ENCODE measurements at places on chromosomes 11 and 22.

DNA sequence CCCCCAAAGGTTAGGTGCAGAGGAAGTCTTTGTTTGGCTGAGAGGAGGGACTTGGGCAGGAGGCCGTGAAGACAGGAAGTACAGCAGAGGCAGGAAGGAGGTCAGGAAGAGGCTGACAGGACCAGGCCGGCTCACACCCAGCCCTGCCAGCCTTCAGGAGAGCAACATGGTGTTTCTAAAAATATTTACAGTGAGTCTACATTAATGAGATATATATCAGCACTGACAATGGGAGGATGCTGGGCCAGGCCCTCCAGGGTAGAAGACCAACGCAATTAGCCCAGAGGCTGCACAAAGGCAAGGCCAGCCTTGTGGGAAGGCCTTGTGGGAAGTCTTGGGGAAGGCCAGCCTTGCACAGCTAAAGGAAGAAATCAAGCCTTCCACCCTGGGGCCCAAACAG lies 7.9 kb upstream of the APLNR start:
- no peak for DNase-seq

DNA sequence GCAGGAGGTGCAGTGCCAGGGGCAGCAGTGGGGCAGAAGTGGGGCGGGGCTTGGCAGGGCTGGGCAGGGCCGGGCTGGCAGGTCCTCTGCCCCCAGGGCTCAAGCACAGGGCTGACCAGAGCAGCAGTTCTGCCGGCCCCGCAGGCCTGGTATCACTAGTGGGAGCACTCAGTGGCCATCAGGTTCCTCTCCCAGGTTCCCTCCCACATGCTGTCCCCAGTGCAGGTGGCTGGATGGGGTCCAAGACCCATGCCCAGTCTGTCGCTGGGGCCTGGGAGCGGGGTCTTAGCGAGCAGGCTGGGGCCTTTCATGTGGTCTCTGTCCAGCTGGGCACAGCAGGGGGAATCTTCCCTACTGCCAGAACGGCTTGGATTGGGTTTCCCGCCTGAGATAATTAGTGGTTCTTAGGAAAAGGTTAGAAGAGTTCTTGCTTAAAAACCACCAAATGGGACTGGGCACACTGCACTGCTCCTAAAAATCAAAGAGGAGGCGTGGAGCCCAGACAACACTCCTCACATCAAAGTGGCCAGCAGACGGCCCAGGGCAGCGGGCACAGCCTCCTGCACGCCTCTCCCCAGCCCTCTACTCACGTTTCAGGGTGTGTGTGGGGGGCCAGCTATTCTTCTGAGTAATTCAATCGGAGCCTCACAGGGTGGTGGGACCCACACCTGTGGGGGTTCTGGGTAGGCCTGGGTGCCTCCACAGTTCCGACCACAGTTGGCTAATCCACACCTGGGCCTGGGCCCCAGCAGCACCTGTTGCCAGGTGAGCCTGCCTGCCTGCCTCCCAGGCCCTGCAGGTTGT lies 45.6 kb downstream of the TPCN2 start:
- no peak for DNase-seq

GRCh38 chr22:33677536-33677935 lies 242.7 kb downstream of the LARGE1 start:
- no peak for DNase-seq

- no peak for DNase-seq
These were observed 2.4 kb downstream of the ARCN1 start for GRCh38 chr11:118574636-118575035.

GRCh38 chr11:5137014-5137413 lies 1.1 kb downstream of the OR52A5 start:
- DNase-seq, result no peak

DNA sequence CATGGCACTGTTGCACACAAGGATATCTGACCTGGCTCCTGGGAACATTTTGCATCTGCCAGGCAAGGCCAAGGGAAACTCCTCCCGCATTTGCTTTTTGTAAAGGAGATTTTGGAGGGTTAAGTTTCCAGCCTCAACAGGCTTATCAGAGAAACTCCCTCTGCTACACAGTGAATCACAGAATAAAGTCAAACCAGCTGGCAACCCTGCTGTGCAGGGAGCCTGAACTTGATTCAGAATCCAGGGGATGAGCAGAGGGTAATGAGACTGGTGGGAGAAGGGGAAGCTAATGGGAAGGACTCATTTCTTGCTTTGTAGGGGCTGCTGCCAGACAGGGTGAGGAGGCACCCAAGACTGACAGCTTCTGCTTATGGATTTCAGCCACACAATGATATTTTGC lies 185.3 kb upstream of the ISX start:
- no peak for DNase-seq

- DNase-seq, result no peak
These were observed 415.9 kb upstream of the CADM1 start for GRCh38 chr11:115920092-115920461.

- DNase-seq, result no peak
These were observed 4.0 kb downstream of the TCN1 start for GRCh38 chr11:59862252-59862651.

DNA sequence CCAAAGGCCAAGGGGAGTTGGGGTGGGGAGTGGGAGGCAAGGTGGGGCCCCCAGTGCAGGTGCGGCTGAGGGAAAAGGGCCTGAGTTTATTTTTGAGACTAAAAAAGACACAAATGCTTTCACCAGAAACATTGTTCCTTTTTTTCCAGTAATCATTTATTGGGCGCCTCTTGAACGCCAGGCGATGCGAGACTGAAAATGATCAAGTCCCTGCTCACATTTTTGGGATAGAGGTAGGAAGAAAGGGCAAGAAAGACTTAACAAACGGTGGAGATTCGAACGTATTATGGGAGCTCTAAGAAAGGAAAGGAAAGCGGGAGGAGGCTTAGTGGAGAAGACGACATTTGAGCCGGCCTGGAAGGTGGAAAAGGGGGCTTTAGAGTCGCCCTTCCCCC lies 796 bp upstream of the SF3B2 start:
- DNase-seq, result peak; percentile 10

DNA sequence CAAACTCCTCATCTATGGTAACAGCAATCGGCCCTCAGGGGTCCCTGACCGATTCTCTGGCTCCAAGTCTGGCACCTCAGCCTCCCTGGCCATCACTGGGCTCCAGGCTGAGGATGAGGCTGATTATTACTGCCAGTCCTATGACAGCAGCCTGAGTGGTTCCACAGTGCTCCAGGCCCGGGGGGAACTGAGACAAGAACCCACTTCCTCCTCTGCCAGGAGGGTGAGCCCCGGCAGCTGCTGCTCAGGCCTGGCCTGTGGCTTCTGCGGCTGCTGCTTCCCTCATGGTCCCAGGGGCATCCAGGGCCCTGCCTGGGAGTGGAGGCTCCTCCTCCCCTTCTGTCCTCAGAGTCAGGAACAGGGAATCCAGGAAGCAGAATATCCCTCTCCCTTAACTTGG lies 98.4 kb downstream of the ZNF280B start:
- DNase-seq, result no peak

- DNase-seq, result no peak
These were observed 14.6 kb downstream of the ACAT1 start for GRCh38 chr11:108135845-108136544.

DNA sequence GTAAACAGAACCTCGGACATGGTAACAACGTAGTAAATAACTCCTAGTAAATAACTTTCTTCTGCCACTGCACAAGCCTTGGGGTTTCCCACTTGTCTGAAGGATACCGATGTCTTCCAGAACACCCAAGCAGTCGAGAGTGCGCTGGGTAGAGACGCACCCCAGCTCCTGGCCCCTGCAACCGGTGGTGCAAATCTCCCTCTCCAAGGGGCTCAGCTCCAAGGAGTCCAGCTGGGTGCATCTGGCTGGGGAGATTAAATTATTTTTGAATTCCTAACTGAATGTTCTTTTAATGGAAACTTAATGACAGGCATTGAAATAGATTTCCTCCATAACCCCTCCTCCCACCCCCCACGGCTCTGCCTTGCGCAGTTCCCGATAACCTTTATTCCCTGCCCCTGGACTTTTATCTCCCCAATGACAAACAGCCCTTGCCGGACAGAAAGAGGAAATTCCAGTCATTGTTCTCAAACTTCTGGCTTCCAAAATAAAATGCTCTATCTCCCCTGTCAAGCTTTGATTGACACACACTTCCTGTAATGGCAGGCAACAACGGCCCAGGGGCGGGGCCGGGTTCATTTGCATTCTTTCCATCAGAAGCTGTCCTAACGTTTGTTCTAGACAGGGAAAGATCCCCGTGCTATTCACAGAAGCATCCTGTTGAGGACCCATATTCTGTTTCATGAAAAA lies 31.2 kb downstream of the KCNJ1 start:
- DNase-seq, result no peak

GRCh38 chr22:32697331-32697995 lies 104.0 kb upstream of the TIMP3 start:
- DNase-seq, result no peak

GRCh38 chr11:15858881-15859280 lies 497.5 kb downstream of the SOX6 start:
- DNase-seq, result no peak

GRCh38 chr11:66567787-66568123 lies 651 bp downstream of the CTSF start:
- DNase-seq, result no peak

Measured in NCI-H187 treated with DMSO at 0.1 percent for 48 hours (cell line).